ENCODE measurements at places on chromosomes 3 and 15.

DNA sequence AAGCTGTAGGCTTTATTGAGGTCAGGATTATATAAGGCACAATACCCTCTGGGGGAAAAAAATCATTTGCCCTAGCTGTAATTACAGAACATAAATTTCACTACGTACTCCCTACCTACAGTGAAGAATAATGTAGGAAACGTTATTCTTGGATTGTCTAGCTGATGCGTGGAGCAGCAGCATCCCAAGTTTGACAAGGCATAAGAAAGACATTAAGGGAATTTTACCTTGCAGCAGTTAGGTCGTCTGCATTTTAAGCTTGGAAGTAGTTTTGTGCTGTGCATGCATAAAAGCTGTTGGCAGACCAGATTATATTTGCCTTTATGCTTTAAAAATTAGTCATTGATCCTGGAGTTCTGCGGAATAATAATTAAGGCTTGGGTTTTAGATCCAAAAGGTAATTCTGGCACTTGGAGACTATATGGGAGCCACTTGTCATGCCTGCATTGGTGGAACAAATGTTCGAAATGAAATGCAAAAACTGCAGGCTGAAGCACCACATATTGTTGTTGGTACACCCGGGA is 2.2 kb downstream of the EIF4A2 start:
- no peak for DNase-seq

GRCh38 chr15:75578173-75578947 is 755 bp downstream of the PTPN9 start:
- DNase-seq, result peak; percentile 62

DNA sequence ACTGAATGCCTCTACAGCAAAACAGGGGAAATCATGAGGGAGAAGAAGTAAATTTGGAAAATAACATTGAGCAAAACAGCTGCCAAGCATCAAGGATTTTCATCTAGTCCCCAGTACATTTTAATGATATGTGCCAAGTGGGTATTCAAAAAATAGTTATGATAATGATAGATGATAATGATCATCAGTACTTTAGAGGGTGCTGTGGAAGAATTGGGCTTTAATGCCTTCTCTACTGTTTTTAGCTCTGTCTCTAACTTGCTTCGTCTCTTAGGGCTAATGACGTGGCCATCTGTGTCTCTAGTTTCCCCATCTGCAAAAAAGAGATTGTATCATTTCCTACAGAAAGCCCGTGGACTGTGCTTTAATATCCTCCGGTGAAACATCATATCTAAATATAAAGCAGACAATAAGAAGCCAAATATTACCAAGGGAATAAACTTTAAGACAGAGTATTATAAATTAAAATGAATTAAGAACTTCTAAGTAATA is 10.2 kb upstream of the FSIP1 start:
- DNase-seq, result no peak

DNA sequence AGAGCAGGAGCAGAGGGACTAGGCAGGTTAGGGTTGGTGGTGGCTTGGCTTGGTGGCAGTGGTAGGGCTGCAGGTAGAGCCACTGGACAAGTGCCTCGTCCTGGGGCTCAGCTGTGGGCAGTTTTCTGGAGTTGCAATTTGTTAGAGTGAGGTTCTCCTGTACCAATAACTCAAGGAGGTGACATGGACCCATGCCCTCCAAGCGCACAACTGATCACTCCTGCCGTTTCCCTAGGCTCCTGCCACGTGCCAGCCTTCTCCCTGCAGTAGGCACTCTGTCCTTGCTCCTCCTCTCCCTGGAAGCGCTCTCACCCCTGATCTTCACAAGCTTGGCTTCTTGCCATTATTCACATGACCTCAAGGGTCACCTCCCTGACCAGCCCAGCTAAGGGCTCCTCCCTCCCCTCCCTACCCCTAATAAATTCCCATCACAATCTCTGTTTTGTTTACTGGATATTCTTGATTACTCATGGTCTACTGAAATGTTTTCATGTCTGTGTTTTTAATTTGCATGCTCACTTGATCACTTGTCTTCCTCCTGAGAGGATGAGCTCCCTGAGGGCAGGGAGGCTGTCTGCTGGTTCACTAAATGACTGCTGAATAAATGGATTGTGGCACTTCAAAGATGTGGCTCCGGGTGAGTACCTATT is 3.3 kb downstream of the WNT7A start:
- no peak for DNase-seq

DNA sequence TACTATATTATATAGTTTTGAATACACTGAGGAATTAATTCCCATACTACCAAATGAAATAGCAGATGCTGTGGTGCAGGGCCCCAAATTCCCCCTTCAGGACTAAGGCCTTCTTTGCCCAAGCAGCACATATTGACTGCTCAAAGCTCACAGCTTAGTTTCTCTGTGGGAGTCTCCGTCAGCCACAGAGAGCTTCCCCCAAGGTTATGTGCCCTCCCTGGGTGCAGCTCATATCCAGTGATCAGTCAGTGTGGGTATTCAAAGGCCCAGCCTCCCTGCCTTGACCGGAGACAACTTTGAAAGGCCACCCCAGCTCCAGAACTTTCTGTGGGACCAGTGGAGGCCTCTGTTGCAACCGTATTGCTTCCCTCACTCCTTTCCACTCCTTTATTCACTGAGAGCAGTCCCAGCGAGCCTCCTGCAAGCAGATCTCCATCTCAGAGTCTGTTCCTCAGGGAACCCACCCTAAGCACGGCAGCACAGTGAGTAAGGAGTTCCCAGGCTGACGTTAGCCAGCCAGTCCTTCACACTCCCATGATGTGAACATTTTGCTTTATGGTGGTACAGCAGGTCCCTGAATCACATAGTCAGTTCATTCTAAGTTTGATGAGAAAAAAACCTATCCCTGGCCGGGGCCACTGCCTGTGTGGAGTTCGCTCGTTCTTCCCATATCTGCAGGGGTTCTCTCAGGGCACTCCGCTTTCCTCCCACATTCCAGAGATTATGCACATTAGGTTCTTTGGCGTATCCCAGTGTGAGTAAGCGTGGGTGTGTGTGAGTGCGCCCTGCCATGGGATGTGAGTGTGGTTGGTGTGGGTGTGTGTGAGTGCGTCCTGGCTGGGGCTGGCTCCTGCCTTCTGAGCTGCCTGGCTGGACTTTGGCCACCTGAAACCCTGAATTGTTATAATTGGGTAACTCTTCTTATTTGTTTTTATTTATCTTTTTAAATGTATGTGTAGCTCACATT is 64.4 kb upstream of the PPARG start:
- no peak for DNase-seq

- no peak for DNase-seq
These were observed 65.7 kb upstream of the PROK2 start for GRCh38 chr3:71850654-71851053.

DNA sequence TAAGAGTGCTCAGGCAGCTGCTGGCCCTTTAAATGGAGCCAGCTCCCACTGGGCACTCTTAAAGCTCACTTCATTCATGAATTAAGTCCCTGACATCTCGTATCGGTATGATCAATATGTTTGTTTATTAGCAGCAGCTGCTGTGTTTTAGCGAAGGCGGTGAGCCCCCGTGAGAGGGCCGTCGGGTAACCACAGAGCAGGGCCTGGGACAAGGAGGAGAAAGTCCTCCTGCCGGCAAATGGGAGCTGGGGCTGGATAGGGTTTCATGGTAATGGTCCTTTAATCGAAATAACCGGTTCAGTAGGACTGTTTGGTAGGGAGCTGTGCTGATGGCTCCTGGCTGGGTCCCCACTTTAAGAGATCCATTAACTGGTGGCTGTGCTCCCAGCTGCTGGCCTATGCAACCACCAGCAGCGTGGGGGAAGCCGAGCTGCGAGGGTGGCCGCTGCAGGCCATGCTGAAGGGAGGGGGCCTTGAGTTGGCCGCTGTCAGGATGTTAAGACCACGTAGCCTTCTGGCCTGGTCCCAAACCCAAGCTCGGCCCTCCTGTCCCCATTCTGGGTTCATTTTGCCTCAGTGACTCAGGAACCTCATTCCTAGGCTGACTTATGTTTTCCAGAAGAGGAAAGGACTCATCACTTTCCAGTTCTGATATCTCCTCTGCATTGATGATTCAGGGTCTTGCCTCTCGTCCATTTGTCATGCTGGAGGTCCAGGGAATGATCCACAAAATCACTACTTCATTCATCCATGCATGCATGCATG is 67.6 kb upstream of the NTRK3 start:
- DNase-seq, result no peak

GRCh38 chr15:42285034-42285433 is 11.8 kb upstream of the TMEM87A start:
- DNase-seq, result no peak

- no peak for DNase-seq
These were observed 7.9 kb downstream of the POPDC2 start for GRCh38 chr3:119652306-119653033.

GRCh38 chr3:23760871-23761373 is 44.8 kb upstream of the UBE2E1 start:
- DNase-seq, result no peak

- DNase-seq, result no peak
These were observed 102.9 kb downstream of the FNDC3B start for GRCh38 chr3:172142051-172142863.

- DNase-seq, result peak; percentile 94
These were observed 1.0 kb downstream of the HYAL2 start for GRCh38 chr3:50321336-50322114.

- no peak for DNase-seq
These were observed 38.3 kb downstream of the GPR176 start for GRCh38 chr15:39881790-39882189.

DNA sequence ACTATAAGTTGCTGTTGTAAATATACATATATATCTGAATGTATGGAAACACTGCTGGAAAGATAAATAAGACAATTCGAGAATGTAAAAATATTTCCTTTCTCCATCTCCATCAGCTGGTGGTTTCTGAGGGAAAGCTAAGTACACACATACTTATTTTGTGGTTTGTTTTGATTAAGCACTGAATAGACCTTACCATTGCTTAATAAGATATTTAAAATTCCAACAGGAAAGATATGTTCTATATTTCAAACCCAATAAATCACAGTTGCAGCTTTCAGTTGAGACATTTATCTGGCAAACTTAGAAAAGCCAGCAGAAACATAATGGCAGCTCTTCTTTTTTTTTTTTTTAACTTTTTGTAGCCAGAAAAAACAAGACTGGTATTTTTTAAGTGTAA is 160.4 kb downstream of the VGLL3 start:
- no peak for DNase-seq

GRCh38 chr3:129615751-129616281 is 9.3 kb upstream of the PLXND1 start:
- peak; percentile 55 for DNase-seq

- DNase-seq, result no peak
These were observed 274.2 kb downstream of the LRTM1 start for GRCh38 chr3:54653456-54654195.

- no peak for DNase-seq
These were observed 62.7 kb downstream of the EXOG start for GRCh38 chr3:38558864-38559263.

DNA sequence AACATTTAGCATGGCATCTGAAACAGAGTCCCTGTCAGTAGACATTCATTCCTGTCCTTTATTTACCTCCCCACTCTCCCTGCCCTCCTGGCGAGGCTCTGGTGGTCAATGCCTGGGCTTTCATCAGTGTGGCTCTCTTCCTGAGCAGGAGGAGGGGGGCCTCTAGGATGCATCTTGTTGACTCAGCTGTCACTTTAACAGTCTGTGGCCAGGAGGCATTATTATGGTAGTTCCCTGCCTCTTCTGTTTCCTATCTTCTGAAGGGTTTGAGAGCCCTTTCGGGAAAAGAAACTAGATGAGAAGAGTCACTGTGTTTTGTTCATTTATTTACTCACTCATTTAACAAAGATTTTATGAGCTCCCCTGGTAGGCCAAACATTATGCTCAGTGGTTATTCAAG is 2.4 kb upstream of the PPP1R14D start:
- DNase-seq, result no peak

DNA sequence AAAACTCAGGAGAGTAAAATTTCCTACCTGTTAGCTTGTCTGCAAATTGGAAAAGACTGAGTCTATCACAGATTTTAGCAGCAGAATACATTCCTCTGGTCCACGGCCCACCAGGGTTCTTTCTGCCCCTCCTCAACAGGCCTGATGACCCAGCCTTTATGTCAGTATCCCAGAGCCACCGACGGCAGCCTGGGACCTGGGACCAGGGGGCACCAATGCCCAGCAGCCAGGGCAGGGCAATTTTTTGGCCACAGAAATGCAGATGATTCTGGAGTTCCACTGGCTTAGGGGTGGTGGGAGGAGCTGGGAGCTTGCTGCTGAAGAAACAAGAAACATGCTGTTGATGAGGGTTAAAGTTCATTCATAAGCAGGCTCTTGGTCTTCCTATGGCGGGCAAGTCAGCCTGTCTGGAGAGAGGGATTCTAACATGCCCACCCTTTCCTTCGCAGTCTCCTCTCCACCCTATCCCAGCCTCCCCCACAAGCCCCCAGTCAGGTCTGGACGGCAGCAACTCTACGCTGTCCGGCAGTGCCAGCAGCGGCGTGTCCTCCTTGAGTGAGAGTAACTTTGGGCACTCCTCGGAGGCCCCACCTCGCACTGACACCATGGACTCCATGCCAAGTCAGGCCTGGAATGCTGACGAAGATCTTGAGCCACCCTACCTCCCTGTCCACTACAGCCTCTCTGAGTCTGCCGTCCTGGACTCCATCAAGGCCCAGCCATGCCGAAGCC is 4.3 kb upstream of the MANF start:
- DNase-seq, result no peak

- no peak for DNase-seq
These were observed 49.1 kb downstream of the KLHL25 start for GRCh38 chr15:85745525-85746150.

DNA sequence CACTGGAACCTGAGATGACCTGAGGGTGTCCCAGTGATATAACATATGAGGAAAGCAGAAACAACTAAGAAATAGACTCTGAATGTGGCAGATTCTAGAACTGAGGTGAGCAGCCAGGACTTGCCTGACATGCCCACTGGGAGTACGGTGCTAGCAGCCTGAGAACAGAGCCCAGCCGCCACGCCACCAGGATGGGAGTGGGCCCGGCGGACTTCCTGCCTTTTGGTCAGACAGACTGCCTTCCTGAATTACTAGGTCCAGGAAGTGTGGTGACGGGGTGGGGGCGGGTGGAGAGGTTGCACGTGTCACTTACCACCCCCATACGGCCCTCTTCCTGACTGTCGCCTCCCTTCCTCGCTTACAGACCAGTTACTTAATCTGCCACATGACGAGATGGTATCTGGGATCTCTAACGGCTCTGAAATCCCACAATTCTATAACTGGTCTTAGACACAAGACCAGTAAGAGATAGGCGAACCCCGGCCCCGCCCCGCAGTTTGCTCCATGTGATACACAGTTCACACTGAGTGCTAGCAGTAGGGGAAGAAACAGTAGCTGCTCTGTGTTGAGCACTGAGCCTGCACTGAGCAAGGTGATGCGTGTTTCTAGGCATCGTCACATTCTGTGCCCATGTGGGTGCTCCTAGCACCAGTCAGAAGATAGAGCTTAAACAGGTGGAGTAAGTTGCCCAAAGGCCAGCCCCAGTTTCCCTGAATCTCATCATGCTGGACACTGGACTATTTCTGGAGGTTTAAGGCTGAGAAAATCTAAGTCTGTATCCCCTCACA is 95.7 kb downstream of the CPN2 start:
- peak; percentile 93 for DNase-seq

DNA sequence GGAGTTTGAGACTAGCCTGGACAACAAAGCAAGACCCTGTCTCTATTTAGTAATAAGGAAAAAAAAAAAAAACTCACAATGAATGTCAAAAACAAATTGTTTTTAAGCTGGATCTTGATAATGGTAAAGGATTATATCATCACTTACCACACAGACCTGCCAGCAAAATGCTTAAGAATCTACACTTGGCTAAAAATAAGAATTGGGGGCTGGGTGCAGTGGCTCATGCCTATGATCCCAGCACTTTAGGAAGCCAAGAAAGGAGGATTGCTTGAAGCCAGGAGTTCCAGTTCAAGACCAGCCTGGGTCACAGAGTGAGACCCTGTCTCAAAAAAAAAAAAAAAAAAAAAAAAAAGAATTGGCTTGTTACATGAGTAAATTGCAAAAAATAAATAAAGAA is 31.0 kb downstream of the ACAP2 start:
- DNase-seq, result no peak
